ENCODE measurements at places on chromosomes 2 and 18. TPM values are rescaled to one million over a fixed set of nuclear protein-coding genes. Genes with fewer than 3 reads are reported as not detected.

The LRPPRC gene
- total RNA-seq, result 144 TPM

The GPBAR1 gene
- total RNA-seq, result 0.19 TPM

The CNDP1 gene
- total RNA-seq, result not detected

The G6PC2 gene
- total RNA-seq, result not detected

The SLC5A7 gene
- not detected for total RNA-seq

The PJVK gene
- 3.0 TPM for total RNA-seq

- no peak for DNase-seq
- peaks cover 1% of the 10 kb centered on the region for H3K36me3 ChIP-seq
- no peak overlapping the region for H3K27ac ChIP-seq
- H3K27me3 ChIP-seq, result no peaks in the 10 kb centered on the region
Observed at GRCh38 chr2:43241558-43241957, 15.2 kb upstream of the ZFP36L2 start.

GRCh38 chr2:144508172-144508851, 11.6 kb downstream of the ZEB2 start:
- no peak for DNase-seq
- no peak overlapping the region for H3K4me3 ChIP-seq
- peaks cover 25% of the 10 kb centered on the region for H3K4me1 ChIP-seq
